Peyer's patch (tissue), 4 donors: ENCODE measurements at places on chromosomes 1 and 21.

- peak; percentile 59 for DNase-seq
These were observed 12.4 kb downstream of the PEA15 start for GRCh38 chr1:160217481-160218051.

DNA sequence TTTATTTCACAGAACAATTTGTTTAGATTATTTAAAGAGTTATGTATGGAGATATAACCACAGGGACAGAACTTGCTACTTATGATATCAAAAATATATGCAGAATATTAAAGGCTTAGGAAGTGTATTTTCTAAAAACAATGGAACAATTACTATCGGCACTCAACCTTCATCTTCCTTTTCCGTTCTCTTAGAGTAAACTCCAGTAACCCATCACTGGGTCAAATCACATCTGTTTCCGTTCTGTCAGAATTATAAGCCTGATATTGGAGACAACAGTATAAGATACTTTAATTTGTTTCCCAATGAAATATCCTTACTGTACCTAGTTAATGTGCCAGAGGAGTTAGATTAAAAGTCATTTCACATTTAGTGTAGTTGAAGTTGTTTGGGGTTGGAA lies 32.2 kb downstream of the DTL start:
- no peak for DNase-seq

DNA sequence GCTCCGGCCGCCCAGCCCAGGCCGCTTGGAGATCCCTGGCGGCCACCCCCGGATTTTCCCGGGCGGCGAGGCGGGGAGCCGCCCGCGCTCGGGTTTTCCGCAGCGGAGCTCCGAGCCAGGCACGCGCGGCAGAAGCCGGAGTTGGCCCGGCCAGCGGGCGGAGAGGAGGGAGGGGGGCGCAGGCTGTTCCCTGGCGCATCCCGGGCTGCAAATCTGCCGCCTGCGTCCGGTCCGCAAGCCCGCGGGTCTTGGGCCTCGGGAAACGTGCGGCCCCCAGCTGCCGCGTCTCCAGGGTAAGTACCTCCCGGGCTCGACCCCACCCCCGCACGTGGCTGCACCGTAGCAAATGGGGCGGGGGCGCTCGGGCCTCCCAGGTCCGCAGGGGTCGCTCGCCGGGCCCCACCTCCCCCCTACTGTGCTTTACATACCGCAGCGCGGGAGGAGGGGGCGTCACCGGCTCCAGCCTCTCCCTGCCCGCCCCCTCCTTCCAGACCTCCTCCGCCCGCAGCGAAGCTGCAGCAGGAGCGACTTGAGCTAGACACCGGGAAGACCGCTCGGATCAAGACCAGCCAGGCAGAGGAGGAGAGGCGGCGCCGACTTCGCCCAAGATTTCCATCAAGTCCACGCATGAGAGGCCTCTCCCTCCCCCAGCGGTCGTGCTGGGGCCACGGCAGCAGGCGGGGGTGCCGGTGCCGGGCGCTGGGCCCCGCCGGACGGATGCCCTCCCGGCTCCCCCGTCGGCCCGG lies 1.6 kb downstream of the TMEM200B start:
- DNase-seq, result peak; percentile 53

DNA sequence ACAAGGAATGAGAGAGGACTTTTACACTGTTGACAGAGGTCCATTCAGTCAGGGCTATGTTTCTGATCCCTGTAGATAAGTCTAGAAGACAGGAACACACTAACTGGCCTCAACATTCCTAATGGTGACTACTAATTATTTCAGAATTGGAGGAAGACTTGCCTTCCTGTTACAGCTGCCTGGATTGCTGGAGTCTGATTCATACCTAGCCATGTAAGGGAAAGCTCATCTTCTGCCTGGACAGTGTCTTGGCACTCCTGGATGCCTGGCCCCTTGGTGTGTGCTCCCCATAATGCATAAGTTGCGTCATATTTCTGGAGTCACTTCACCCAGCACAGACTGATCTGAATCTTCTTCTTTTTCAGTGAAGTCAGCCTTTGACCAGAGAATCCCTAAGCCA lies 326.0 kb upstream of the RUNX1 start:
- DNase-seq, result no peak

DNA sequence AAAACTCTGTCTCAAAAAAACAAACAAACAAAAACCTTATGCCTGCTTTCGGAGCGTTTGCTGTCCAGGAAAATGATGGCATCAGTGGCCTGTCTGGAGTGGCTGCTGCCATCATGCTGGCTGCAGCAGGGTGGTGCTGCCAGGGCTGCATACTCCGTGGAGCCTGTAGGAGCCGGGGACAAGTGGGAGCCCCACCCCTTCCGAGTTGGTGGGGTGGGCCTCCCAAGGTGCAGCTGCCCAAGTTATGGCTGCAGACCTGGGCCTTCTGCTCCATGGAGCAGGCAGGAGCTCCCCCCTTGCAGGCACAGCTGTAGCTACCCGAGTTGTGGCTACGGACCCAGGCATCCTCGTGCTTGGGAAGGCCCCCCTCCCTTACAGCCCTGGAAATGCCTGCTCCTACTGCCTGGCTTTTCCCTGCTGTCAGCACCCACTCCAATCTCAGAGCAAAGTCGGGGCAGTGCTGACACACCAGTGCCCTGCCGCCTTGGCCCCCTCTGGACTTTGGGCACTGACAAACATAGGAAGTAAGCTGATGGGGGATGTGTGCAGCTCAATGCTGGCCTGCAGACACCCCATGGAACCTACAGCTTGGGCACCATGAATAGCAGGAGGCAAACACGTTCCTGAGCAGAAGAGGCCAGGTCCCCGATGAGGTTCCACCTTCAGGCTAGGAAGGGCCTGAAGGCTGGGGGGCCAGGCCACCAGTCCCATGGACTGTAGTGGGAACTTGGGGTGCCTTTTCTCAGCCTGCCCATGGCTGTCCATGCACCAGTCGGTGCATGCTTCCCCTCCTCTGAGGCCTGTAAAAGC lies 60.4 kb downstream of the CC2D1B start:
- no peak for DNase-seq

GRCh38 chr1:244970236-244970743 lies 105.9 kb upstream of the HNRNPU start:
- DNase-seq, result no peak

DNA sequence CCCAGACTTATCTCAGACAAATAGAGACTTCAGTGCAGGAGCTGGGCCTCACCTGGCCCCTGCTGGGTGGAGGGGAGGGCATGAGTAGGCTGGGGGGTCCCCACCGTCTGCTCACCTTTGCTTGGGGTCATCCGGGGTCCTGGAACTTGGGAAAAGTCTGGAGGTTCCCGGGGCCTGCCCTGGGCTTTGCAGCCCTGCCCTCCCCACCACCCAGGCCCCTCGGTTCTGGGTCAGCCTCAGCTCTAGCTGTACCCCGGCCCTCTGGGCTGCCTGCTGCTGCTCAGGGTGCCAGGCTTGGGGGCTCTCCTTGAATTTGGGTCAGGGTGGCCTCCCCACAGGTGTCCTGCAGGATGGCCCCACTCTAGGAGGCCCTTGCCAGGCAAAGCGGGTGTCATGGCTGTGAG lies 2.4 kb upstream of the TMEM52 start:
- no peak for DNase-seq

- DNase-seq, result no peak
These were observed 14.6 kb downstream of the SPSB1 start for GRCh38 chr1:9307303-9307702.

GRCh38 chr1:32242341-32242851 lies 4.6 kb upstream of the FAM167B start:
- peak; percentile 67 for DNase-seq

DNA sequence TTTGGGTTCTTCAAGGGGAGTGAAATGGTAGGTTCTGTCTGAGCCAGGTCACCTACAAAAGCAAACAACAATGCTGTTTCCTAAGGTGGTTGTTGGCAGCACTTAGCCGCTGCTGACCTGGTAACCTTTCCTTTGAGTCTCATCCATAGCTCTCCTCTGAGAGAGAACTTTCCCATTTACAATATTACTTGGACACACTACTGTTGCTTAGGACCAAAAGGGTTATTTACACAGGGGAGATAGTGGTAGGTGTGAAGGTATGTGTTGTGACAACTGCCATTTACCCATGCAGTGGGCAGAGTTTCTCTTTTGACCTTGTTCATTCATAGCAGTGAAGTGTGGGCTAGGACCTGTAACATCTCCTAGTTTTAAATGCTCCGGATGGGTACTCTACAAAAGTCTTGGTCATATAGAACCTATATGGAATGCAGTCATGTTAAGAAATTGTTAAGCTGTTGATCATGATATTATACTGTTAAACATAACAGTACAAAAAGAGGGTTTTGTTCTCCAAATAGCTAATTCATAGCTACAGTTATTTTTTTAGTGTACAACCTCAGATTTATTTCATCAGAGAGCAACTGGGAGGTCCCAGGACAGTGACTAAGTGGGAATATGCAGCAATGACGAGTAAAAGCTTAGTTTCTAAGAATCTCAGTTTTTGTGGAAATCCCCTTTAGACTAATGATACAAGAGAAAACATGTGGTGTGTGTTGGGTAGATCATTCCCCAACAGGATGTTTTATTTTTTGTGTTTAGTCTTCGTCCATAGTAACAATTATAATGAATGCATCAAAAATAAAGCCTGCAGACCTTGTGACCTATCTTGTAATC lies 219.7 kb downstream of the NFIA start:
- no peak for DNase-seq

DNA sequence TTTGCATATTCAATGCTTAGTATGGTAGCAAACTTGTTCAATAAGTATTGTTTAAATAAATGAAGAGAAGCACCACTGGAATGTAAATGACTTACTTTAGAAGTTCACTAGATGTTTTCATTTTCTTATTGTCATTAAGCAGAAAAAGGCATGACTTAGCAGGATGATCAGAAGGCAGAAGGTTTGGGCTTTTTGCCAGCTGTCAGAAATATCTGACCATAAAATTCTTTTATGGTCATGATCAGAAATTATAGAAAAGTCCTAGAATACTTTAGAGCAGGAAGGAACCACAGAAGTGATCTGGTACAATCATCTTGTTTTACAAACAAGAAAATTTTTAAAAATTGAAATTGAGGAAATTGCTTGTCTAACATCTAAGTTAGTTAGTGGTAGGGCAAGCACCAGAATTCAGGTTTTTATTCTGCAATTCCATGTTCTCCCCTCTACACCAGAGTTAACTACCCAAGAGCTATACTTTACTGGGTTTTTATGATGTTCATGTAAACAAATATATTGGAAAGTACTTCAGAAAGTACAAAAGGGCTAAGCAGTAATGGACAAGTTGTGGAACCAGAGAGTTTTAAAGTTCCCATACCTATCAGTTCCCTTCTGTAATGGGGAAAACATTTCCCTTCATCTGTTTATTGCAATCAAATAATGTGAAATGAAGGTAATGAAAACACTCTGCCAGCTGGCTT lies 10.1 kb downstream of the FMO5 start:
- DNase-seq, result no peak

DNA sequence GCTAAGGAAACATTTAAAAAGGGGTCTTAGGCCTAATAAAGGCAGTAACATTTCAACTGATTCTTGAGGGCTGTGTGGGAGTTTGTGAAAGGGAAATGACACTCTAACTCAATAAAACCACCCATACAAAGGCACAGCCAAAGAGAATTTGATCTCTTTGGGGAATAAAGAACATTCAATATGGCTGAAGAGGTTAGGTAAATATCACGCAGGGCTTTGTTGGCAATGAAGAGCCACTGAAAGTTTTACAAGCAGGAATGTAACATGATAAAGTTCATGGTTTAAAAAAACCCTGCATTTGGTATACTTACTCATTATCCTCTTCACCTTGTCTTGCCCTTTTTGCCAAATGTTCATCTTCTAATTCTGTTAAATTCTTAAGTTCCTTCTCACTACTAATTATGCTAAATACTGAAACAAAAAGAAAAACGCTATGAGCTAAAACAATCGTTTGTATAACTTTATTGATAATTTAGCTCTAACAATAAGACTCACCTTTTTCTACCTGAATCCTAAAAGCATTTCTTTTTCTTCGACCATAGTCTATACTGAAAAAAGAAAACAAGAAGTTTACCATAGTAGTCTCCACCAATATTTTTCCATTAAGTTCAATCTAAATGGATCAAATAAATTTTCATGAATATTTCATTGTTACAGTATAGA lies 12.5 kb downstream of the NVL start:
- no peak for DNase-seq

GRCh38 chr1:25432749-25433388 lies 2.2 kb downstream of the MACO1 start:
- no peak for DNase-seq
